ENCODE measurements at places on chromosomes 3 and 15.

DNA sequence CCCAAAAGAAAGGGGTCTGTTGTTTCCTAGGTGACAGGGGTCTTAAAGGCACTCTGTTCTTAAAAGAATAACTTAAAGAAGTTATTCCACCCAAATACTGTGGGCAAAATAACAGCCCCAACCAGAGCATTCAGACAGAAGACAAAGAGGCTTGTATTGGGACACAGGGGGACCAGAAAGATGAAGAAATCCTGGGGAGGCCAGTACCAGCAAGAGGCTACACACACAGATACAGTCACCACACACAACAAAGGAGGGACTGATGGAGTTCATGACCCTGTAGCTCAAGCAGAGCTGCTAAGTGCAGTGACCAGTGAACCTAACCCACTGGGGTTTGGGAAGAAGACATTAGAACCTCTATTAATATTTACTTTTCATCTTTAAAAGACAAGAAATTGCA is 59.0 kb downstream of the MTHFS start:
- no peak for DNase-seq

GRCh38 chr3:74267588-74268184 is 346.8 kb downstream of the CNTN3 start:
- no peak for DNase-seq

- no peak for DNase-seq
Measured at GRCh38 chr15:23565395-23566070, at the start of gene MKRN3. Gene MKRN3, plus strand, starts transcription at chr15:23565674. Its CDS starts 109 bp downstream, at chr15:23565783.

DNA sequence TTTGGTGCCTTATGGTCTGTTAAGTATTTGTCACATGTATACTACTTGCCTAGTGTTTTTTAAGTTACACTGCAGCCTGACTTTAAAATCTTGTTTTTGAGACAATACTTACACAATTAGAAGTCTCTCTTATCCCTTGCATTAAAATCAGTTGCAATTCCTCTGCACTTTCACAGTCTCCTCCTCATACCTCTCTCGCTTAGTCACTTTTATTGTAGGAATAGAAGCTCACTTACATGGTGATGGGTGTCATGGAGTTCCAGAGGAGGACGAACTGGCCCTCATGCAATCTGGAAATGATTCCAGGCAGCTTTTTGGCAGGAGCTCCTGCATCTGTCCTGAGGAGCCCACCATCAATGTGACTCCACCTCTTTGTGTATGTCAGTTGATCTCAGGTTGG is 238.4 kb upstream of the TBC1D5 start:
- no peak for DNase-seq

DNA sequence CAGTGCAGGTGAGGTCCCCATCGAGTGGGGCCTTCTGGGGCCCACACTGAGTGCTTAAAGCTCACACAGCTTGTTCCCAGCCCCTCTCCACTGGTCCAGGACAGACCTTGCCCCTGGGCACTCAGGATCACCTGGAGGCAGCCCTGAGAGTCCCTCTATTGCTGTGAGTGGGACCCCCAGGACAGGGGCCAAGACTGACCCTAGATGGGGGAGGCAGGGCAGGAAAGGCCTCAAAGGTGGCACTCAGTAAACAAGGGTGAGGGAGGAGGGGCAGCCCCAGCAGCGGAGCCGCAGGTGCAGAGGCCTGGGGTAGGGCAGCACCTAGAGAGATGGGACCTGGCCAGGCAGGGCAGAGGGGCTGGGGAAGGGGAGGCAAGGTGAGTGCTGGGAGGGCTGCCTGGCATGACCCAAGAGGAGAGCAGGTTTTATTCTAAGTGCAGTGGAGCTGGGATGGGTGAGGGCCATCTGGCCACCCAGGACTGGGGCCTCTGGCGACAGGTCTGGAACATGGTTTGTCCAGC is 27.9 kb downstream of the CFAP100 start:
- no peak for DNase-seq

DNA sequence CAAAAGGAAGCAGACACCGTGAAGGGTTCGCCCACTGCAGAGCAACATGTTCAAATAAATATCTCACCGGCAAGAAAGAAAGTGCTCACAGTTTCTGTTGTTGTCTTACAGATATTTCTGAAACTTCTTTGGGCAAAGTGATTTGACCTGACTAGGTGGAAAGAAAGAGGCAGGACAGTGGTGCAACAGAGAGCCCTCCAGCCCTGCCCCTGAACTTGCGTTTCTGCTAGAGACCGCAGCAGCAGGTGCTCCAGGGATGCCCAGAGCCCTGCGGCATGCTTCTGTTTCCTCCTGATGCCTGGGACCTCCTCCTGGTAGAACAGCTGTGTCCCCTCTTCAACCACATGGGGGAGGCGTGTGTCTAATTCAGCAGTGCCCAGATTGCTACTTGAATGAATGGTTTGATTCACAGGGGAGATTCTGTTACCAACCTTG is 123.4 kb downstream of the ATP10A start:
- no peak for DNase-seq

DNA sequence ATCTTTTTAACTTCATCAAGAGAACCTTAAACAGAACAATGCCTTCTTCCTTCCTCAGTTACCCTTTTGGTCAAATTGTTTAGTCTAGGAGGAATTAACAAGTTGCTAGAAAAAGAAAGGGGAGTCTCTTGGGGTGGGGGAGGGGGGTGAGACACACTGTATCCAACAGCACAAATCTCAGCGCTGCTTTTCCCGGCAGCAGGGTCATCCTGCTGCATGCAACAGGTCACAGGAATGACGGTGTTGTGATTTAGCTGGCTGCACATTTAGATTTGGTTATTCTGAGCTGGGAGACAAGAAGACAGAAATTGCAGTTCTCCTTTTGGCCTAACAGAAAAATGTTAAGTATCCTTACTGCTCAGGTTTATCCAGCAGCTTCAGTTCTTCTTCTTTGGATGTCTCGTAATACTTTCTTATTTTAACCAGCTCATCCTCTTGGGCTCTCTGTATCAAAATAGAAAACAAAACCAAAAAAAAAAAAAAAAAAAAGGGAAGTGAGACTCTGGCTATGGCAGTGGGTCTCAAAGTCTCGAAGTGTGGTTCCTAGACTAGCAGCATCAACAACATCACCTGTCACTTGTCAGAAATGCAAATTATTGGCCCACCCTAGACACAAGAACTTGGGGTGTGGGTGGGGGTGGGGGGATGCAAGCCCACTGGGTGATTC is 190.5 kb downstream of the GREM1 start:
- no peak for DNase-seq

- no peak for DNase-seq
Measured at GRCh38 chr3:195105389-195105788, 165.6 kb downstream of the XXYLT1 start.

DNA sequence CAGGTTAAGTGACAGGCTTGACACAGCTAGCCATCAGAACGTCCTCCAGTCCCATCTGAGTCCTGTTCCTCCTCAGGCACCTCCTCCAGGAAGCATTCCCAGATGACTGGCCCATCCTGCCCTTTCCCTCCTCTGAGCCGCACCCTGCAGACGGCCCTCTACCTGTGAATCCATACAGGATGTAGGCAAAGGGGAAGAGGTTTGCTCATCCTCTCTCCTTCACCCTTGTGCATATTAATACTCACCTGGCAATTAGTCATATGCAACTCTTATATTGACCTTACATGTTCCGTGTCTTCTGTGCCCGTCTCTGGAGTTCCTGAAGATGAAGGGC is 61.9 kb downstream of the SMAD3 start:
- no peak for DNase-seq

DNA sequence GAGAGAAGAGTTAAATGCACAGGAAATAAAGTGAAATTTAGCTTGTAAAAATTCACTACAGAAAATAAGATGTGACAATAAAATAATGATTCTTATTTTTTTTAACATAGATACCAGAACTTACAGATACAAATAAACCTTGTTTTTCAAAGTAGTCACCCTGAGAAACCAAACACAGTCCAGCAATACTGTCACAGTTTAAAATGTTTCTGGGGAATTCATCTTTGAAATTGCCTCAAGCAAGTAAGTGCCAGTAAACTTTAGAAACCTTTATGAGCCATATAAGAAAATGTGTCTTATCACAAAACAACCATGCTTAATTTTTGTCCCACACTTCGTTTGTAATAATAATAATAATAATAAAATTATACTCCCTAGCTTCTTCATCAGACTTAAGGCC is 19.9 kb downstream of the SHOX2 start:
- DNase-seq = no peak

DNA sequence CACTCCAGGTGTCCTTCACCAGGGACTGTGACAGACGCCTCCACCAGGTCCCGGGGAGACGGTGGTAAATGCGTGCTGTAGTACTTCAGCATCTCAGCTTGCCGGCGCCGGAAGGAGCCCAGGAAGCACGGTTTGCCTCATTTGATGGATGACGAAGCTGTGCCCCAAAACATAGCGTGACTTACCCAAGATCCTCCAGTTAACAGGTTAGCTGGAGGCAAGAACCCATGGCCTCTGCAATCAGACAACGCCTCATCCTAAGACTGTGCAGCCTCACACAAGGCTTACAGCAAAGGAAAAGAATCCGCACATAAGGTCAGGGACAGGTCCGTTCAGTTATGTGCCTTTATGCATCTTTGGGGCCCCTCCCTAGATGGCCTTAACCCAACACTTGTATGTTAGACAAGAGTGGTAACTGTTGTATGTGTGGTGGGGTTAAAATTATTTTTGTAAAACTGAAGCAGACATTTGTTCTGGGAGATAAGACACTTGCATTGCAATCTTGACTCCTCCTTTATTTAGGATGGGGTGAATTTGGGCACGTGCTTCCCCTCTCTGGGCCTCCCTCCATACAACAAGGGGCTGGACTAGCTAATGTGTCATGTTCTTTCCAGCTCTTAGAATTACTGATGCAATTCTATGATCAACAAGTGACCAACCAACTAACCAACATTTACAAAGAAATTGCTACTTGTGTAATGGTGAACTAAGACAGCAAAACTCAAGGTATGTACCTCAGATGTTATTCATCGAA is 39.4 kb downstream of the VGLL4 start:
- no peak for DNase-seq

- no peak for DNase-seq
Measured at GRCh38 chr15:40696228-40696627, 1.3 kb downstream of the RAD51 start.

- no peak for DNase-seq
Measured at GRCh38 chr3:144259267-144259666, 287.6 kb downstream of the DIPK2A start.

GRCh38 chr15:56168394-56168793 is 75.3 kb downstream of the RFX7 start:
- no peak for DNase-seq
